SK-N-SH treated with all-trans-retinoic acid at 6 μM for 48 hours (cell line): ENCODE measurements at places on chromosomes 7 and 10.

DNA sequence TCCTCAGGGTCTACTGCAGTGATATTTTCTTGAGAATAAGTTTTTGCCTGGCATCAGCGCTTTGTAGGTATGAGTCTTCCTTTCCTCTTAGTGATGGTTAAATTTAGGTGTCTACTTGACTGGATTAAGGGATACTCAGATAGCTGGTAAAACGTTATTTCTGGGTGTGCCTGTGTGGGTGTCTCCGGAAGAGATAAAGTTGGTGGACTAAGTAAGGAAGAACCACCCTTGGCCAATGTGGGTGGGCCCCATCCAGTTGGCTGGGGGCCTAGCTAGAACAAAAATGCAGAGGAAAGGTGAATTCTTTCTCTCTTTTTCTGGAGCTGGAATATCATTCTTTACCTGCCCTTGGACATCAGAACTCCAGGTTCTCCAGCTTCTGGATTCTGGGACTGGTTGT lies 138.8 kb downstream of the ADCYAP1R1 start:
- ATAC-seq = no peak

DNA sequence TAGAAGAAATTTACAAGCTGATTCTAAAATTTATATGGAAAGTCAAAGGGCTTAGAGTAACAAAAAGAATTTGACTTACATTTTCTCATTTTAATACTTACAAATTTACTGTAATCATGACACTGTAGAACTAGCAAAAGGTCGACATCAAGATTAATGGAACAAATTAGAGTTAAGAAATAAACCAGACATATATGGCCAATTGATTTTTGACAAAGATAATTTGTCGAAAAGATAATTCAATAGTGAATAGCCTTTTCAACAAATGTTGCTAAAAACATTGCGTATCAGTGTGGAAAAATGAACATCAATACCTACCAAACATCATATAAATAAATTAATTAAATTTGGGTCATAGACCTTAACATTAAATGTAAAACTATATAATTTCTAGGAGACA lies 955.5 kb upstream of the AUTS2 start:
- no peak for ATAC-seq

GRCh38 chr10:110016039-110016438 lies 8.3 kb downstream of the ADD3 start:
- peak; percentile 72; the same call in 2 of the 3 replicates for ATAC-seq

GRCh38 chr10:47283101-47283630 lies 16.8 kb upstream of the GDF10 start:
- no peak for ATAC-seq

GRCh38 chr10:19659920-19660655 lies 156.1 kb upstream of the PLXDC2 start:
- ATAC-seq = peak; percentile 47; the same call in 2 of the 3 replicates
